Tibial nerve (tissue), 4 donors: ENCODE measurements at places on chromosomes 3 and 15. TPM values are rescaled to one million over a fixed set of nuclear protein-coding genes. Genes with fewer than 3 reads are reported as not detected.

DNA sequence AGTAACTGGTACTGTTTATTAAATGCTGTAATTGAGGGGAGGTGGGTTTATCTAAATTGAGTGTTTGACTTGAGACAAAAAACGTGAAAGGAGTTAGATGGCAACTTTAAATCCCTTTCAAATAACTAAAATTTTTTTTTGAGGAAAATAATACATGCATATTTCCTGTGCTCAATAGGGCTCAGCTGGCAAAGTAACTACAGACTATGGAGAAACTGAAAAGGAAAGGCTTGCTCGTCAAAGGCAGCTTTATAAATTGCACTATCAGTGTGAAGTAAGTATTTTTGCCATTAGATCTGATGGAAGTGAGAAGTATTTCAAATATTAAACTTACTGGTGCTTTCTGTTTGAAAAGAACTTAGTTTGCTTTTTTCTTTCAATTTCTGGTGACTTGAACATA lies 72.2 kb downstream of the DZIP3 start:
- DNase-seq, result no peak

DNA sequence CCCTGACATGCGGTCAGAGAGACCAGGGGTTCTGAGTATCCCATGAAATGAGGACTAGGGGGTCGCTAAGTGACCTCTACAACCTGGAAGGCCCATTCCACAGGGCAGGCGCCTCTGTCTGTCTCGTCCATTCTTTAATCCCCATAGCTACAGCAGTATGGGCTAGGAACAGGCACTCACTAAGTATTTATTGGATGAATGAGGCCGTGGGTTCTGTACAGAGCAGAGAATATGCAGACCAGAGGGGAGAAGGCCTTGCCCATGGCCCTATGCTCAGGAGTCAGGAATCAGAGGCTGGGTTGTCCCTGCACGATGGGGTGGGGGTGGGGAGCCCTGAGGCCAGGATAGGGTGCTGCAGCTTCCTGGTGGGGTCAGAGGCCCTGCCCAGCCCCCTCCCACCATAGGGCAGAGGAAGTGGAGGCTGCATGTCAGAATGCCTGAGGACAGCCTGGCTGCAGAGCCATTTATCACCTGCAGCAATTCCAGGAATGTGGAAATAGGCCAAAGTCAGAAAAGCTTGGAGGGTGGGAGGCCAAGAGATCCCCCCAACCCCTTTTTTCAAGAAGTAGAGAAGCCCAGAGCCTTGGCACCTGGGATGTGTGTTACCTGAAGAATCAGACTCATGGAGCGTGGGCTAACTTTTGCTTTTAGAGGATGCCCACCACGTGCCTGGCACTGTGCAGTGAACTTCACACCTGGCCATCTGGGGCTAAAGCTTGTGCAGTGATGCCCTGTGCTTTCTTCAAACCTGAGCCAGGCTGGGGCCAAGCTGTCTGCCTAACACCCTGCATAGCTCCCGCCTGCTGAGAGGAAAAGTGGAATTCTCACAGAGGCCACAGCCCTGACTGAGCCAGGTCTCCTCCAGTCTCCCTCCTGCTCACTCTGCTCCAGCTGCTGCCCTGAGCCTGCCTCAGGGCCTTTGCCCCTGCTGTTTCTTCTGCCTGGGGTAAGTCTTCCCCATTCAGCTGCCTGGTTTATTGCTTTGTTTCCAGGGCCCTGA lies 109.4 kb downstream of the WNT7A start:
- DNase-seq, result no peak

DNA sequence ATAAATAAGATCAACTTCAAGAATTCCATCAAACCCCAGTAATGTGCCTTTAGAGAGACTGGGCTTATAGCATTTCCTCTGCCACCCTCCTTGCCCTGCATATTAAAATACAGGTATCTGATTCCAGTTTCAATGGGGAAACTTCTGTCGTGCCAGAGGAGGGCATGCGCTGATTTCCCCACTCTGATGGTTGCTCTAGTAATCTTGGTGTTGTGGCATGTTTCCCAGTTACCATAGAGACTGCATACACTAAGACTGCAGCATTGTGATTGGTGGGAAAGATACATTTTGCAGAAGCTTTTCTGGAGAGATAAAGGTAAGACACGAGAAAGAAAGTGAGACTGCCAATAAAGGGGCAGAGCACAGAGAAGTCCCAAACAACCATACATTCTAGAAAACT lies 225.6 kb downstream of the TIGIT start:
- DNase-seq, result no peak

DNA sequence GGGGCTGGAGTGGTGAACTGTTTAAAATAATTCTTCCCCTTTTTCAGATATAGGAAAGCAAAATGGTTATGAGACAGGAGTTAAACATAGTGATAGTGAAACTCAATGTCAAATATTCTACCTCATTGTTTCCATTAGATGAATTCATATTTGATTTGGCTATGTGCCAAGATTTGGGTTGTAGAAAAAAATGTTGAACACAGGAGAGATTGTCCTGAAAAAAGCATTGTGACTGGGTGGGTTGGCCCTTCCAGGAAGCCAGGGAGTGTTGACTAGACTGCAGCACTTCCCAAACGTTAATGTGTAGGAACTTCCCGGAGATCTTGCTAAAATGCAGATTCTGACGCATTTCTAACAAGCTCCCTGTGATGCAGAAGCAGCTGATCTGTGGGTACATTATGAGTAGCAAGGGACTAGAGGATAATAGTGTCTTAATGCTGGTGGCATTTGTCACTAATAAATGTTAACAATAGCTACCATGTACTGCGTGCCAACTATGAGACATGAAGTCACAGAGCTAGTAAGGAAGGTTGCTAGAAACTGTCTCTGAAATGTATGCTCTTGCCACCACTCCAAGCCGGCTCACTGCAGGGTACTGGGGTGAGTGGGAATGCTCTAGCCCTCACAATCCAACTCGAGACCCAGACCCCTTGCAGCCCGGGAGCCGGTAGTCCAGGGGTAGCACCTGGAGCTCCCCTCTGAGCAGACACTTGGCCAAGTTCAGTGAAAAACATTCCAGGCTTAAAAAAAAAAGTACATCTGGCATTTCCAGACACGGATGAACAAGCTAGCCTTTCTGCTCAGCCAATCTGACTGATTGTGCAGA lies 120.6 kb downstream of the CD47 start:
- DNase-seq, result no peak

The CFAP92 gene
- total RNA-seq, result 0.63 TPM
